Stomach (tissue), 19 donors: ENCODE measurements at places on chromosomes 6 and 20. TPM values are rescaled to one million over a fixed set of nuclear protein-coding genes. Genes with fewer than 3 reads are reported as not detected.

GRCh38 chr6:46305236-46305635 is 134.5 kb upstream of the ENPP5 start:
- DNase-seq, result no peak
- no peaks in the 10 kb centered on the region for H3K4me1 ChIP-seq
- H3K4me3 ChIP-seq, result no peak overlapping the region
- no peak overlapping the region for H3K27ac ChIP-seq
- no peaks in the 10 kb centered on the region for H3K27me3 ChIP-seq

The COL10A1 gene
- total RNA-seq, result 0.37 TPM

The COL20A1 gene
- not detected for total RNA-seq

The ECT2L gene
- total RNA-seq, result not detected

The SYCP2 gene
- 14.6 TPM for total RNA-seq
